ENCODE measurements at places on chromosomes 3 and 15.

GRCh38 chr3:106261915-106262683 is 393.3 kb upstream of the CBLB start:
- DNase-seq: no peak

- no peak for DNase-seq
These were observed 82.4 kb downstream of the WWTR1 start for GRCh38 chr3:149575213-149575960.

DNA sequence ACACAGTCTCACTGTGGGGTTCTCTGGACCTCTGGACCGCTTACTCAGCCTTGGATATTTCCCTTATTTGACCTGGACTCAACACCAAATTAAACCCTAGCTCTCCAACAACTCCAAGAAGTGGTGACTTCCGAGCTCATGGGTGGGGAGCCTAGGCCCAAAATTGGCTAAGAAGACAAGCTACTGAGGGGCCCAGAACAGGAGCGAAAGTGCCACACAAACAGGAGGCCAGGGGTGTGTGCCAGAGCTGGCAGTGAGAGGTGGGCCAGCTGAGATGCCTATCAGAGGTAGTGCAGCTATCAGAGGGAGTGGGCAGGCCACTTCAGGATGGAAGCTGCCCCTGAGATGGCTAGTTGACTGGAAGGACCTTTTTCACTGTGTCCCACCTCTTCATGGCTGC is 151.1 kb upstream of the PRR20G start:
- DNase-seq: no peak

GRCh38 chr3:159824333-159824732 is 164.3 kb upstream of the IL12A start:
- no peak for DNase-seq

DNA sequence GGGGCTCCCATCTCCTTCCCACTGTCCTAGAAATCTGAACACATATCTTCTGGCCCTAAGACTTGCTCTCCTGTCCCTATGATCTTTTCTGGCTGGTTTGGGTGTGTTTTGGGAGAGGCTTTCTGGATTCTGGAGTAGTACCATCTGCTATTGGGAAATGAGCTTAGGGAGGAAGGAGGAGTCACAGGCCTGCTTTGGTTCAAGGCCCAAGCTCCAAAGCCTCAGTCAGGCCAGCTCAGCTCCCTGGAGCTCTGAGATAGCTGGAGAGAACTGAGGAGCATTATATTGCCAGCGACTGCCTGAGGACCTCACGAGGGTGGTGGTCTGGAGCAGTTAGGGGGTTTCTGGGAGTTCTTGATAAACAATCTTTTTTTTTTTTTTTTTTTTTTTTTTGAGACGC is 18.7 kb downstream of the RASGRF1 start:
- no peak for DNase-seq
